ENCODE measurements at places on chromosomes 3 and 15. TPM values are rescaled to one million over a fixed set of nuclear protein-coding genes. Genes with fewer than 3 reads are reported as not detected.

DNA sequence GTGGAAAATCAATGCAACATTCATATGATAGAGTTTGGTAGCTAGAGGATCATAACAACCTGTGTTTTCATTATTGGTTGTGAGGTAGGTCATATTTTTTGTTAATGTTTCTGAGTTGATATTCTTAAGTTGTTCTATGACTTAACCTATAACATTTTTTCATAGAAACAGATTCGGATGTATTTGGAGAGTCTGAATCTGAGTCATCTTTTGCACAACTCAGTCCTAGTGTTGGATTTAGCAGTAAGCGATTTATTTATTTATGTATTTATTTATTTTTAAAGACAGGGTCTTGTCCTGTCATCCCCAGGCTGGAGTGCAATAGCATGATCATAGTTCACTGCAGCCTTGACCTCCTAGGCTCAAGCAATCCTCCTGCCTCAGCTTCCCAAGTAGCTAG, 292.8 kb upstream of the ZNF717 start:
- DNase-seq = no peak

GRCh38 chr3:67450153-67450552, 204.3 kb downstream of the SUCLG2 start:
- no peak for DNase-seq

DNA sequence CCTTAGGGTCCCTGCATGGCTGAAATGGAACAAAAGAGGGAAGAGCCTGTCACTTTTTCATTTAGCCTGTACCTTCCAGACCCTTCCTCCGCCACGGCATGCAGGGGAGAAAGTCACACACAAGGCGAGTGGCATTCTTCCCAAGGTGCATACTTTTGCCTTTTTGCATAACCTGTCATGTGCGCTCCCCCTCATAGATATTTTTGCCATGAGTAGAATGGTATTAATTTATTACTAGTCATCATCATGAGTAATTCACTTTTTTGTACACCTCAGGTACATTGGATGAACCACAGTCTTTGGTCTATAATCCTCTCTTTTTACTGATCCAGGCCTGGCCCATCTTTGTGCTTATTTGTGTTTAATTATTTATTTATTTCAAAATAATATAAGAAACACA, 8.9 kb upstream of the BUB1B start:
- no peak for DNase-seq

DNA sequence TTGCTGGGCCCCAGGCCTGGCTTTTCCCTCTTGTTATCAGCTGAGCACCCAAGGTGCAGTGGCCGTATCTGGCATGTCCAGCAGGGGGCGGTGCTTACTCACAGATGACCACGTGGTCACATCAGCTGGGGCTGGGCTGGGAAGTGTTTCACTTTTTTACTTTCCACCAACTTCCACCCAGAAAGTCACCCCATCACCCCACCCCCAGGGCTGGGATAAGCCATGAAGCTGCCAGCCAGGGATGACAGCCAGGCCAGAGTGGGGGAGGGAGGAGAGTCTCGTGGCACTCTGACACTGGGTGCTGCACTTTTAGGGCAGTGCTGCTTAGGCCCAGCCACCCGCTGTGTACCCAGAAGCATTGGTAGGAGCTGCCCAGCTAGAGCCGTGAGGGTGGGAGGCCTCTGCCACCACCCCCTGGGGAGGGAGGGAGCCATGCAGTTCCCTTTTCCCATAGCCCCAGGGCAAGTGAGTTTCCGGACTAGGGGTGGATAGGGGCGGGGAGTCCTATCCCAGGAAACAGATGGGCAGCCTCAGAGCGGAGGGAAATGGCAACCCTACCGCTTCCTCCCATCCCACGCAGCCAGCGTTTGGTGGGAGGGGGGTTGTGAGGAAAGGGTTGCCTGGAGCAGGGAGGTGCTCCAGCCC, 6.1 kb downstream of the PPCDC start:
- peak; percentile 86 for DNase-seq

GRCh38 chr15:34185666-34186065, 24.2 kb downstream of the KATNBL1 start:
- DNase-seq = no peak

- DNase-seq = no peak
Measured at GRCh38 chr3:87268646-87269211, 7.7 kb downstream of the POU1F1 start.

DNA sequence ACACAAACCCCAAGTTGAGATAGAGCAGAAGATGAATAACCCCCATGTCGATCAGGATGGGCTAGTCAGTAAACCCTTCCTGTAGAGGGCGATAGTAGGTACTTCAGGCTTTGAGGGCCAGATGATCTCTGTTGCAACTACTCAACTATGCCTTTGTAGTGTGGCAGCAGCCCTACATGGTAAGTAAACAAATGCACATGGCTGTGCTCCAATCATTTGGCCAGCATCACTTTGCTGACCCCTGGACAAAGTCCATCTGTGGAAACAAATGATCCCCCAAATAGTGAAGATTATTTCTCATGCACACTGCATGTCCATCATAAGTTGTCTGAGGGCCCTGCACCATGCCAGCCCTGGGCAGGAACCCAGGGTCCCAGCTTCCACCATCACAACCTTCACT, 402.2 kb upstream of the PROK2 start:
- DNase-seq = no peak

DNA sequence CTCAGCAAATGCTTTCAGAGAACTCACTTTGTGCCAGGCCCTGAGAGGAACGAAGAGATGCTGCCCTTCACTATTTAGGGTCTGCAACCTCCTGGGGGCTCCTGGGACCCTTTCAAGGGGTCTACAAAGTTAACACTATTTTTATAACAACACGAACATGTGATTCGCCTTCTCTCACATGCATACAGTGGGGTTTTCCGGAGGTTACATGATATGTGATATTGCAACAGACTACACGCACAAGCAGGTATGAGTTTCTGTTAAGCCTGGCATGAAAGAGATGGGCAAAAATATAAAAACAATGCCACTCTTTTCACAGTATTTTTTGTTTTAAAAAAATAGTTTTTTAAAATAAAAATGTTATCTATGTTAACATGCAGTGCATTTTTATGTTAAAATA, 10.3 kb downstream of the STARD5 start:
- no peak for DNase-seq

- DNase-seq = no peak
Measured at GRCh38 chr15:35746121-35746520, 200.2 kb upstream of the DPH6 start.

DNA sequence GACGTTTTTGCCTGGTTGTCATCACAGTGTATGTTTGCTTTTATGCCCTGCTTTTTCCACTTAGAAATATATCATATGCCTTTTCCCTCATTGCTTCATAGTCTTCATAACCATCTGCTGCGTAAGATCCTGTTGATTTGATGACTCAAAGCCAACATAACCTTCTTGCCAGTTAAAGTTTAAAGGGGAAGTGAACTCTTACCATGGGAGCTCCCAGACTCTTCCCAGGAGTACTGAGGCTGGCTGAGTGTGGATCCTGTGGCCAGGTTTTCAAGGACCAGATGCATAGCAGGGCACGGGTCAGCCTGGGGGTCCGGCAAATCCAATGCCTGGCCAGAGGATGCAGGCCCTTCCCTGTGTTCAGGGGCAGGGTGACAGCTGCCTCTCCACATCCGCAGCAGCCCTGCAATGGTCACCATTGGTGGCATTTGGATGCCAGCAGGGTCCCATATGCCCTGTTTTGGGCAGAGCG, 42.0 kb upstream of the SACM1L start:
- DNase-seq = no peak

GRCh38 chr15:42604894-42605744, 29.7 kb downstream of the STARD9 start:
- DNase-seq = no peak

- no peak for DNase-seq
Measured at GRCh38 chr15:47768735-47769134, 51.4 kb downstream of the SEMA6D start.

GRCh38 chr3:16604887-16605602, at the start of gene DAZL:
Gene DAZL, minus strand, starts transcription at chr3:16605423. Its CDS starts 218 bp downstream, at chr3:16605205.
- DNase-seq = no peak

Gene SLC6A1
- total RNA-seq = not detected

Gene CD80
- total RNA-seq = not detected
